ENCODE measurements at places on chromosomes 4 and X.
A peak's percentile ranks its signal among the peaks of the same experiment; 100 is the strongest.

- no peak for DNase-seq
Measured at GRCh38 chr4:27881705-27882104, 1021.1 kb downstream of the STIM2 start.

GRCh38 chr4:12036450-12036849, 607.8 kb upstream of the HS3ST1 start:
- no peak for DNase-seq

DNA sequence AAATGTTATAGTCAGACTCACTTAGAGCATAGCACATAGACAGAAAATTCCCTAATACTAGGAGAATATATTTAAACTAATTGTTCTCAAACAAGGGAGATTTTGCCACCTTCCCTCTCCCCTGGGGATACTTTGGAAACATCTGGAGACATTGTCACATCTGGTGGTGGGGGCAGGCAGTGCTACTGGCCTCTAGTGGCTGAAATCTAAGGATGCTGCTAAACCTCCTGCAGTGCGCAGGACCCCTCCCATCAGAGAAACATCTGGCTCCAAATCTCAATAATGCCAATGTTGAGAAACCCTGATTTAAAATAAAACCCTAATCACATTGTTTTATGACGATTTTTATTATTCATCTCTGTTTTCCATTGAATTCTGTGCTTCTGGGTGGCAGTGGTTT, 244.9 kb downstream of the FRMPD4 start:
- no peak for DNase-seq

- DNase-seq: peak; percentile 94
Measured at GRCh38 chr4:7134737-7135388, 57.5 kb upstream of the SORCS2 start.

DNA sequence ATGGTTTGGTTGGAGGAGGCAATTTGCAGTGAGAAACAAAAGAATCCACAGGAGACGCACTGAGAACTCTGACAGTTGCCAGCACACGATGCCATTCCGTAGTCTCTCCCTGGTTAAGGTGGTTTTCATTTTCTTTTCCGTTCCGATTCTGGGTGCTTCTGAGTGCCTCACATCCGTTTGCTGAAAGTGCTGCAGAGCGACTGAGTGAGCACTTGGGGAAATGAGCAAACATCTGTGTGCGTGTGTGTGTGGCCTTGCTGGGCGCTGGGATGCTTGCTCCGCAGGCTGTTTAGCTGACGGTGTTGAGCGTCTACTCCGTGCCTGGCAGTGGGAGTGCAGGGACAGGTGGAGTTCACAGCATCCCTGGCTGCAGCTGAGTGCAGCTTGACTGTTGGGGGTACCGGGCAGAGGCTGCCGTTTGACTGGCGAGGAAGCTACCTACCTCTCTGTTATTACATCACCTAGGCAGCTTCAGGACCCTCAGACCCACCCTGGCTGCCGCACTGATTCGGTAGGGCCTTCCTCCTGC, 49.3 kb downstream of the SORCS2 start:
- no peak for DNase-seq

GRCh38 chr4:151717314-151717713, 43.5 kb downstream of the GATB start:
- no peak for DNase-seq
